Lung (tissue), 17 donors: ENCODE measurements at places on chromosomes 1 and 21. TPM values are rescaled to one million over a fixed set of nuclear protein-coding genes. Genes with fewer than 3 reads are reported as not detected.

FAM151A gene
- total RNA-seq, result not detected

GRCh38 chr21:36858320-36858957 is 108.0 kb downstream of the HLCS start:
- no peak for DNase-seq
- H3K27me3 ChIP-seq, result no peaks in the 10 kb centered on the region
- H3K4me1 ChIP-seq, result peaks cover 5% of the 10 kb centered on the region
- H3K36me3 ChIP-seq, result no peaks in the 10 kb centered on the region
- no peak overlapping the region for H3K4me3 ChIP-seq

DNA sequence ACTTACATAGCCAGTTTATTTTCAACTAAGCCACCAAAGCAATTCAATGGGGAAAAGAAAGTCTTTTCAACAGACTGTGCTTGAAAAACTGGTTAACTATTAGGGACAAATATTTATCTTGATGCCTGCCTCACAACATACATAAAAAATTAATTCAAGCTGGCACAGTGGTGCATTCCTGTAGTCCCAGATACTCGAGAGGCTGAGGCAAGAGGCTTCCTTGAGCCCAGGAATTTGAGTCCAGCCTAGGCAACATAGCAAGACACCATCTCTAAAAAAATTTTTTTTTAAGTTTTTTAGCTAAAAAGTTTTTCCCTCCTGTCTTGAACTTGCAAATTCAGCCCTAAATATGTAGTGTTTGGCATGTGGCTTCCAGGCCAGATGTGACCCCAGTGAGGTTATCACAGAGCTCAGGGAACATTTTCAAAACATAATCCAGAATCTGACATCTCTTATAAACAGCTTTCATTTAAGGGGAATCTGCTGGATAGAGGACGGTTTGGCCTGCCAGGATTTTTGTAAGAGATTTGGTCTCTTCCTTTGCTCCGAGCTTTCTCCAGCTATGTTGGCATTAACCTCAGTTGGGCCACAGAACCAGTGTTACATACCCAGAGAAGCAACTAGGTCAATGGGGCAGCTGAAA is 46.4 kb downstream of the COL6A1 start:
- no peaks in the 10 kb centered on the region for H3K4me1 ChIP-seq
- peak; percentile 93 for DNase-seq
- no peak overlapping the region for H3K4me3 ChIP-seq
- H3K36me3 ChIP-seq, result no peaks in the 10 kb centered on the region

DNA sequence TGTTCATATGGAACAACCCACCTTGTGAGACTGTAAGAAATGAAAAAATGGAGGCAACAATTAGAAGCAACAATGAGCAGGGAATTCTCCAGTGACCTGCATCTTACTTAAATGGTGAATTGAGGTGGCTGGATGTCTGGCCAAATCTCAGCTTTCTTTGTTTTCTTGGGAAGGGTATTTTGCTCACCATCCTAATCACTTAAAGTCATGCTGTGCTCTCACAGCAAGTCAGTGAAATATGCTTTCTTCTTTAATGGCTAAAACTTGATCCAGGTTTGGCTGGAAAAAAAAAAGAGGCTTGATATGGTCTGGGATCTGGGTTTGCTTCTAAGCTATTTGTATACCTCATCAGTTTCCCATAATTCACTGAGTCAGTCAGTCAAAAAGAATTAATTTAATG is 124.8 kb downstream of the ESRRG start:
- H3K4me1 ChIP-seq, result no peaks in the 10 kb centered on the region
- H3K4me3 ChIP-seq, result no peak overlapping the region
- H3K36me3 ChIP-seq, result no peaks in the 10 kb centered on the region
- H3K27ac ChIP-seq, result no peak overlapping the region
- H3K27me3 ChIP-seq, result no peaks in the 10 kb centered on the region

DNA sequence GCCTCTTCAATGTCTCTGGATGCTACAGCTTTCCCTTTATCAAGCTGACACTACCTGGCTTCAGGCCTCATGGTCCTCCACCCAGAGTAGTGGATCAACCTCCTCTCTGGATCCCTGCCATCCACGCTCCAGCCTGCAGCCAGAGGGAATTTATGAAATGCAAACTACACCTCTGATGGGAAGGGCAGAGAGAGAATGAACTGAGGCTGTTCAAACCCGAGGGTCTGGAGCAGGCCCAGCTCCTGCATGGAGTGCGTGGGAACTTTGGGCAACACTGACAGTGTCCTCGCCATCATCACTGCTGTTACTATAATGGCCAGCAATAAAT is 157.8 kb downstream of the TRABD2B start:
- H3K4me3 ChIP-seq, result no peak overlapping the region
- H3K27ac ChIP-seq, result no peak overlapping the region
- DNase-seq, result no peak
- H3K36me3 ChIP-seq, result no peaks in the 10 kb centered on the region
- no peaks in the 10 kb centered on the region for H3K27me3 ChIP-seq
- H3K4me1 ChIP-seq, result no peaks in the 10 kb centered on the region

SLC30A10 gene
- not detected for total RNA-seq

- H3K4me3 ChIP-seq, result peak overlapping the region; percentile 36
- peak; percentile 64 for DNase-seq
- no peaks in the 10 kb centered on the region for H3K36me3 ChIP-seq
- H3K4me1 ChIP-seq, result no peaks in the 10 kb centered on the region
- H3K27ac ChIP-seq, result no peak overlapping the region
Measured at GRCh38 chr1:204828352-204828850, 42.3 kb upstream of the NFASC start.

PCAT6 gene
- total RNA-seq, result 1.3 TPM

CYP4A22 gene
- total RNA-seq, result 0.14 TPM

DNA sequence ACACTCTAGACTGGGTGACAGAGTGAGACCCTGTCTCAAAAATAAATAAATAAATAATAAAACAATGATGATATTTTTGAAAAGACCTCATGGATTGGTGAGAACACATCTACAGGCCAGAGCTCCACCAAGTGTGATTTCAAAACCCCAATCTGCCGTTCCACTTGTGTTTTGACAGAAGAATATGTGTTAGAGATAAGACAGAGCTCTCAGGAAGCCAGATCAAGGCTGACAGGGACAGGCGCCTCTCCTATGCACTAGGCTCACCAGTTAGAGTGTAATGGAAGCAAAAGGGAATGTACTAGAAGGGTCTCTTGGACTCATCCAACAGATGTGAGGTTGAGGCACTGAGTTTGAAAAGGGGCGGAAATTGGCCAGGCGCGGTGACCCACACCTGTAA is 110.7 kb upstream of the ERRFI1 start:
- H3K27ac ChIP-seq, result no peak overlapping the region
- H3K36me3 ChIP-seq, result no peaks in the 10 kb centered on the region
- no peak for DNase-seq
- no peak overlapping the region for H3K4me3 ChIP-seq
- no peaks in the 10 kb centered on the region for H3K27me3 ChIP-seq

GRCh38 chr1:164728719-164729118 is 169.7 kb downstream of the PBX1 start:
- no peaks in the 10 kb centered on the region for H3K36me3 ChIP-seq

- no peak for DNase-seq
- H3K4me3 ChIP-seq, result no peak overlapping the region
- H3K36me3 ChIP-seq, result no peaks in the 10 kb centered on the region
- H3K4me1 ChIP-seq, result no peaks in the 10 kb centered on the region
Measured at GRCh38 chr1:7265771-7266371, 480.6 kb downstream of the CAMTA1 start.

- H3K4me3 ChIP-seq, result no peak overlapping the region
- no peak for DNase-seq
- no peaks in the 10 kb centered on the region for H3K27me3 ChIP-seq
- H3K27ac ChIP-seq, result no peak overlapping the region
Measured at GRCh38 chr21:24423546-24423945, 1183.7 kb downstream of the MRPL39 start.

DNA sequence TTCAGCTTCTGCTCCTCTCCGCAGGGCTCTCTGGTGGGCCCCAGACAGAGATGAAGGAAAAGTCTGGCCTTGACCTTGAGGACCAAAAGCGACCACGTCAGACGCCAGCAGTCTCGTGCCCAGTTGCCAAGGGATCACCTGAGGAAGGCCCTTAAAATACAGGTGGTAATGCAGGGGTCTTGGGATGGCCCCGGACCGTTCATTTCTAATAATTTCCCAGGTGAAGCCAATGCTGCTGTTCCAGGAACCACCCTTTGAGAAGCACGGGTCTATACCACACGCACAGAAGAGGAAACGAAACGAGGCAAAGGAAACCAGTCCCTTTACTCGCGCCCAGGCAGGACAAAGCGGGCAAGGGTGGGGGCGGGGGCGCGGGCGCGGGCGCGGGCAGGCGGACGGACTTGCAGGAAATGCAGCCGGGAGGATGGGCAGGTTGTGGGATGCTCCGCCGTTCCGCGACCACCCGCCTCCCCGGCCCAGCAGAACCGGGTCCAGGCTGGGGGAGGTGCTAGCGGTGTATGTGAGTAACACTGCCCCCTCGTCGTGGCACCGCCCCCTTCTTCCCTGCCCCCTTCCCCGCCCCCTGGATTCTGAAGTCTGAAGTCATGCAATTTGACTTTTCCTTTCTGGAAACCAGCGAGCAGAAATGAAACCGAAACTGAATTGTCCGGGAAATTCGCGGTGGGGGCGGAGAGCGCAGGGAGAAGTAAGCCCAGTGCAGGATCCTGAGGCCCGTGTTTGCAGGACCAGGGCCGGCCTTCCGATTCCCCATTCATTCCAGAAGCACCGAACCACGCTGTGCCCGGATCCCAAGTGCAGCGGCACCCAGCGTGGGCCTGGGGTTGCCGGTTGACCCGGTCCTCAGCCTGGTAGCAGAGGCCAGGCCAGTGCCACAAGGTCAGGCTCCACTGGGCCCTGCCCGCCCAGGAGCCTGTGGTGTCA is 5.8 kb upstream of the MX1 start:
- H3K36me3 ChIP-seq, result no peaks in the 10 kb centered on the region
- DNase-seq, result peak; percentile 96
- peaks cover 2% of the 10 kb centered on the region for H3K4me1 ChIP-seq
- H3K27me3 ChIP-seq, result no peaks in the 10 kb centered on the region

RHD gene
- total RNA-seq, result 2.2 TPM

DNA sequence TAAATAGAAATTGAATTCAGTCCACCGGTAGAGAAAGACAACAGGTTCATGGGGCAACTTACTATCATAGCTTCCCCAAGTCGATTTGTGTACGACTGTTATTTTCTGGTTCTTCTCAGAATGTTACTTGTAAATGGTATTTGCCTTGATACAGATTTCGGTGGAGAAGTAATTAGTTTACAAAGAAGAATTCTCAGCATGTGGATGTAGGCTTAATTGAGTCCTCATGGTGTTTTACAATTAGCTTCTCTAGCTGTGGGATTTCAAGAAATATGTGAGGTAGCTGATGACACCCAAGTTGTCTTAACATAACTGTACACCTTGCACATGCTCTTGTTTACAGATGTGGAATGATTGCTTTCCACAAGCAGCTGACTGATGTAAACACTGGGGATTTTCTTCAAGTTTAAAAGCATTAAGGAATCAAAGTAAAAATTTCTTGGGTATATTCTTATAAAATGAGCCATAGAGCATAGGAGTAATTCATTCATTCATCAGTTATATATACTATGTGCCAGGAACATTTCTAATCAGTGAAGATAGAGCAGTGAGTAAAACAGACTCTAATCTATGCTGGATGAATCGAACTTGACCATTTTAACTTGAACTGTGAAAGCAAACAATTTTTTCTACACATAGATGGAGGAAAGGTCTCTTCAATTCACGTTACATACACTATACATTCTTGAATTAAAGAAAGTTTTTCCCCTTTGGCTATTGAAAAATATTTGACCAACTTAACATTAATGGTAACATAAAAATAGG is 1.4 kb downstream of the MACO1 start:
- DNase-seq, result peak; percentile 8
- peaks cover 12% of the 10 kb centered on the region for H3K4me1 ChIP-seq
- H3K36me3 ChIP-seq, result no peaks in the 10 kb centered on the region
- H3K27ac ChIP-seq, result peak overlapping the region; percentile 96

FMO1 gene
- 8.7 TPM for total RNA-seq

DNA sequence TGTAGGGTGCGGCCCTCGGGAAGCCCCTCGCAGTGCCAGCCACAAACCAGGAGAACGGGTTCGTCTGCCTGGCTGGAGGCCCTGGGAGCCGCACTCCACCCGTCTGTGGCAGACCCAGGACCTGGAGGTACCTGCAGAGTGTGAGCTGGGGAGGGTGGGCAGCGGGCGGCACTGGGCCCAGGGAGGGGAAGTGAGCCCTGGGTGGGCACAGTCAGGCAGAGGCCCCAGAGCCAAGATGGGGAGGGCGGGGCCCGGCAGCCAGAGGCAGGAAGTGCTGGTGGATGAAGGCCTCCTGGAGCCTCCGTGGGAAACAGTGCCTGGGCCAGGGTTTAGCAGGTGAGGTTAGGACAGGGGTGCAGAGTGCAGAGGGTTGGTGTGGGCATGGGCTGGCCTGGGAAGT is 4.0 kb upstream of the PEX10 start:
- no peaks in the 10 kb centered on the region for H3K36me3 ChIP-seq
- H3K4me1 ChIP-seq, result peaks cover 24% of the 10 kb centered on the region
- H3K27ac ChIP-seq, result no peak overlapping the region
- peak; percentile 79 for DNase-seq

DNA sequence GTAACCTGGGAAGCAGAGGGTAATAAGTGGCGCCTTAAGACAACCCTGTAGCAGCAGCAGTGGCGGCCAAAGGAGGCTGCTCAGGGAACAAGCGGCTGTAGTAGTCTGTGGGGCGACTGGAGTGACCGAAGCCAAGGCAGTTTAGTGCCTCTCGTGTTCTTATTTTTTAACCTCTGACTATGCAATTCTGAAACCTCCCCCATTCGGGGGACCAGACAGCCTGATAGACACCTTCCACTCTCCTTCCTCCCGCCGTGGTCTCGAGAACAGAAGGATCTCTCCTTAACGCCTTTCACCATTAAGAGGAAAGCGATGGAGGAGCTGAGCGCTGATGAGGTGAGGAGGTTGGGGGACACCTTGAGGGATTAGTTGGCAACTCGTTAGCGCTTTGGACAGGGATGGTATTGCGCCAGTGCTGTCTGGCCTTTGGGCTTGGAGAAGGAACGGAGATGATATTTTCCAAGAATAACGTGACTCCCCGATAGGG is 644 bp downstream of the UBE4B start:
- H3K4me1 ChIP-seq, result peaks cover 9% of the 10 kb centered on the region
- peak overlapping the region; percentile 97 for H3K27ac ChIP-seq
- H3K4me3 ChIP-seq, result peak overlapping the region; percentile 94
- peak; percentile 56 for DNase-seq
- H3K27me3 ChIP-seq, result no peaks in the 10 kb centered on the region

- no peaks in the 10 kb centered on the region for H3K36me3 ChIP-seq
- H3K27me3 ChIP-seq, result no peaks in the 10 kb centered on the region
- DNase-seq, result no peak
- H3K27ac ChIP-seq, result no peak overlapping the region
Measured at GRCh38 chr1:230584660-230585059, 57.6 kb upstream of the COG2 start.

FCGR2B gene
- total RNA-seq, result 6.8 TPM

DNA sequence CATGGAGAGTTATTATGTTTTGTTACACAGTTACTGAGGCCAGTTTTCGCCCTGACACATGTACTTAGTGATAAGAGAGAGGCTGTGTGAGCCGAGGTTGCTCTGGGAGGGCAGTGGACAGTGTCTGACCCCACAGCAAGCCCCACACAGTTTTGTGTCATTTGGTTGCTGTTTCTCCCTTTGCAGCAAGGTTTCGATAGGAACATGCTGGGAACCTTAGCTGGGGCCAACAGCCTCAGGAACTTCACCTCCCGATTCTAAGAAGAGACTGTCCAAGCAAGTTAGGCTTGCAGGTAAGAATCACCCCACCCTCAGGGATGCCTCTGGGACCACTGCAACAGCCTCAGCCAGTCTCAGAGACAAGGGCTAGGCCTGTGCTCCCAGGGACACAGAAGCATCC is 45.3 kb downstream of the PKP1 start:
- H3K4me3 ChIP-seq, result no peak overlapping the region

- DNase-seq, result no peak
- no peak overlapping the region for H3K27ac ChIP-seq
- no peaks in the 10 kb centered on the region for H3K27me3 ChIP-seq
- no peak overlapping the region for H3K4me3 ChIP-seq
Measured at GRCh38 chr1:185033686-185034085, 11.7 kb upstream of the RNF2 start.

ERICH3 gene
- 17.3 TPM for total RNA-seq
